ENCODE measurements at places on chromosomes 7 and 10.

- no peak for DNase-seq
Measured at GRCh38 chr10:103856797-103857170, 1.4 kb upstream of the SH3PXD2A start.

- no peak for DNase-seq
Measured at GRCh38 chr10:73827346-73828089, 16.1 kb upstream of the NDST2 start.

DNA sequence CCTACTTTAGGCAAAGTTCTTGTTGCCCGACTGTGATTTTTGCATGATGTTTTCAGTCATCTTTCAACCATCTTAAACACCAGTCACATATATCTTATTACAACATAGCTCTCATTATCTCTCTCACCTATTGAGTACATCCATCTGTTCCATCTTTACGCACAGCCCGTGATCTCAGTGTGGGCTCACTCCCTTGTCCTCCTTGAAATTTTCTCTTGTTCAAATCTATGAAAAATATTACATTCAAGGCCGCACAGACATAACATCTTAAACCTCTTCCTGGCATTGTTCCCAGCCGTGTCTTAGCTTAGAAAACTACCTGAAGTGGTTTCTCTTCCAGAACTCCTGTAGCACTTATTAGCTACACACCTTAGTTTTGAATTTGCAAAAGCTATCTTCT lies 32.6 kb downstream of the NET1 start:
- no peak for DNase-seq

- no peak for DNase-seq
Measured at GRCh38 chr7:157577061-157577460, 240.3 kb downstream of the DNAJB6 start.

DNA sequence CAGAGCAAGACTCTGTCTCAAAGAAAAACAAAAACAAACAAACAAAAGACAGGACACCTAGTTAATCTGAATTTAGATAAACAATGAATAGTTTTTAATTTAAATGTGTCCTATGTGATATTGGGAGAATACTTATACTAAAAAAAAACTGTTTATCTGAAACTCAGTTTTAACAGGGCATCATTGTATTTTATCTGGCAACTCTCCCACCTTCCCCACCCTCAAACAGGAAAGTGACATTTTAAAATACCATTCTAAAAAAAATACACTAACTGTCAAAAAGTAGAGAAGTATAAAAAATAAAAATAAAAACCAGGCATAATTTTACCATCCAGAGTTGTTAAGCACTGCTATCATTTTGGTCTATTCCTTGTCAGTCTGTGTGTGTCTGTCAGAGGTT lies 119.0 kb downstream of the RTKN2 start:
- DNase-seq = no peak

DNA sequence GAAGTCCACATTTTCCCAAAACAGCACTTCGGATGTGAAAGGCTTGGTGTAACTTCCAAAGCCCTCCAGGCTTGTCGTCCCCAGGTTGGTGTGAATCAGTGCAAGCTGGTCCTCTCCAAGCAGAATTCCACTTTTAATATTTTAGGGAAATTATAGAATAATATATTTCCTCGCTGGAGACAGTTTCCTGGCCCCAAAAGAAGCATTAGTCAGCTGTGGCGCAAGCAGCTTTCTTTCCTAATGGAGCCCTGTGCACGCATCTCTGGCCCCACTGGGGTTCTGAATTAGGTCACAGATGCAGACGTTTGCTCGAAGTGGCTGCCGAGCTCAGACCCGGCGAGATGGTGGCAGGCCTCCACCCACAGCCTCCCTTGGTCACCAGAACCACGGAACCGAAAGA lies 33.3 kb upstream of the MNX1 start:
- DNase-seq = no peak

GRCh38 chr10:96440361-96441292 lies 73.1 kb downstream of the TLL2 start:
- DNase-seq = no peak

- no peak for DNase-seq
Measured at GRCh38 chr7:118305671-118306070, 81.2 kb downstream of the ANKRD7 start.

DNA sequence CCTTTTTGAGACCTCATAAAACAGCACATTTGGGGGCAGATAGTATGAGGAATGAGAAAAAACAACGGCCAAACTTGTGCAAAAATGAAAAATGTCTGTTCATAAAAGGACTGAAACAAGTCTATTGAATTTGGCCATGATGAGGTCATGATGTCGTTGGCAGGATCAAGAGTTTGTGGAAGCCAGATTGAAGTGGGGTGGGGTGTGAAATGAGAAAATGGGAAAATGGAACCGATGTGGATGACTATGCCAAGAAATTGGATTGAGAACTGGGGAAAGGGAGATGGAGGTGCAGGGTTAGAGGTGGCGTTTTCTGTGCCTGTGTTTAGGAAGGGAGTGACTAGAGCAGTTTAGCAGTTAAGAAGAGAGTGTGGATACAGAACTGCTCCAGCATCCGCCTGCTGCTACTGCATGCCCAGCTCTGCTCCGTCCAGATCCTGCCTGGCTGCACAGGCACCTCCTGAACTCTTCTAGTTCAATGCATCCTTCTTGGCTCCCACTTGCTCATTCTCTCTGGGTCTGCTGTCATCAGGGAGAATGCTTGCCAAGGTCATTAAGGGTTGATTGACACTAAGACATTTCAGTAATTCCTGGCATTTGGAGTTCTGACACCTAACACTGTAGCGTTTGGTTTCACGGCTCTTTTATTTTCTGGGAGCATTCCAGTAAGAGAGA lies 111.9 kb downstream of the GALNT17 start:
- DNase-seq = peak; percentile 50

DNA sequence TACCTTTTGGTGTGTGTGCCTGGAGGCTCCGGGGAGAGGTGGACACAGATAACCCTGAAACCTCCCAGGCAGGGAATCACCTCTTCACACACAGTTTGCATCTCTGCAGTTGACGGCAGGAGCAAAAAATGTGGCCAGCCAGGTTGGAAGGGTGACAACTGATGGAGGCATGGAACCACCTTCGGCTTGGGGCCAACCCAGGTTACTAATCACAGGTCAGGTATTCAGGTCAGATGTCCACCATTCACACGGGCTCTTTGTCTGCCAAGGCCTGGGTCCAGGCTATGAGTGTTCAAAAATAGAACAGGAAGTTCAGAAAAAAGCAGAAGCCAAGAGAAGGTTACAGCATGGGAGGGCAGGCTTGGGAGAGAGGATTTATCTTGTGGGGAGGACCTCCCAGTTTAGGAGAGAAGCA lies 137.2 kb upstream of the EFCAB10 start:
- DNase-seq = no peak

- DNase-seq = no peak
Measured at GRCh38 chr7:27128034-27128433, 2.5 kb downstream of the HOXA4 start.

DNA sequence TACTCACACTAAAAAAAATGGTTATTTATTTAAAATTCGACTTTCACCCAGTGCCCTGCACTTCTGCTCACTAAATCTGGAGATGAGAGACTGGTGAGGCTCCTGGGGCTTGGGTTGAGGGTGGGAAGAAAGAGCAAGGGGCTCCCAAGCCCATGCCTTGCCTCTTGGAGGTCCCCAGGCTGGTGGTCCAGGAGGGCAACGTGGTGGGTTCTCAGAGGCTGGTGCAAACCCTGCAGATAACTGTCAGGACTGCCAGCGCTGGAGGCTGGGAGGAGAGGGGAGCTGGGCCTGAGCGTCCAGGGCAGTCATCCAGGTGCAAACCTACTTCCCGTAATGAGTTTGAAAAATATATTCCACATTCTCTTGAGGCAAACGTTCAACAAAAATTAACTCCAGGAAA lies 528.3 kb downstream of the GLRX3 start:
- DNase-seq = no peak

- DNase-seq = no peak
Measured at GRCh38 chr10:52484206-52485065, 170.4 kb downstream of the DKK1 start.

DNA sequence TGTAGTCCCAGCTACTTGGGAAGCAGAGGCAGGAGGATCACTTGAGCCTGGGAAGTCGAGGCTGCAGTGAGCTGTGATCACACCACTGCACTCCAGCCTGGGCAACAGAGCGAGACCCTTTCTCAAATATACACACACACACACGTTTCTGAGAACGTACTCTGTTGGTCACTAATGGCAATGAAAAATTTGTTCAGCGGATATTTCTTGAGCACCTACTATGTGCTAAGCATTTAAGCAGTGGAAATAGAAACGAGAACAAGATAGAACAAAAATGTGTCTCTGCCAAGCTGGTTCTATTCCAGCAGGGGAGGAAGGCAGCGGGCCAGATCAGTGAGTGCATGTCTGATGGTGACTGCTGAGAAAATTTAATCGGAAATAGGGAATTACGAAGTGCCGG lies 8.7 kb downstream of the ARPC1B start:
- no peak for DNase-seq

- peak; percentile 34 for DNase-seq
Measured at GRCh38 chr7:80060218-80060806, 74.3 kb upstream of the GNAI1 start.

DNA sequence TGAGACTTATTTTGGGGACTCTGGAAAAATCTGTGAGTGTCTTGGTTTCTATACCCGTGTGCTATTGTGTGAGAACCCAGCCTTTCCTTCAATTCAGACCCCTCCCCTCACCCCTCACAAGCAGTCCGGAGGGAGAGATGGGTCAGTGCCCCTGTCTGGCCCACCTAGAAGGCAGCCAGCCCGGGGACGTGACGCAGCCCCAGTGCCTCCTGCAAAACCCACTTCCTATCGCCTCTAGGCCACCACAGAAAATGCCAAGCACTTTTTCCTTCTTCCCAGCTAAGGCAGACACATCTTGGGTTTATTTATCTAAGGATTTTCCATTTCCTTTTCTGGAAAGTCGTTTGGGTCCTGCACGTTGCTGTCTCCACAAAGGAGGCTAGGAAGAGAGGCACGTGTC lies 11.6 kb upstream of the AQP1 start:
- no peak for DNase-seq

DNA sequence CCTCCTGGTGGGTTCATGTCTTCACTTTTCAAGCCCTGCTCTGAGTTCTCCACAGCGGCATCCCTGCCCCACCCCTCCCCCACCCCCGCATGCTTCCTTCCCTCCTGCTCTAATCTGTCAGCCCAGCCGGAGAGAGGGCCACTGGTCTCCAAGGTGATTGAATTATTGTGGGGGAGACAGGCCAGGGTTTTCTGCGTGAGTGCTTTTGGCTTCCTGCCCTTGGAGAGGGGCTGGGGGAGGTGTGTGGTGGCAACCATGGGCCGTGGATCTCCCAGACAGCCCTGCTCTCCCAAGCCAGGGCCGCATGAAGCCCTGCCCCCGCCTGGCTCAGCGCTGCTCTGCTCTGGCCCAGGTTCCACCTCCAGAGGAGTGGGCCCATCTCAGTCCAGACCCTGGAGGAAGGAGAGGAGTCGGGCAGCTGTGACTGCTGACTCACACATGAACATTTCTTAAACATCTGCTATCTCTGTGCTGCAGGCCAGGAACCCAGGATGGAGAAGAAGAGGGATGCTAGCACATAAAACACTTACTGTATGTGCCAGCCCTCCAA lies 109.9 kb downstream of the ZMIZ1 start:
- DNase-seq = no peak

DNA sequence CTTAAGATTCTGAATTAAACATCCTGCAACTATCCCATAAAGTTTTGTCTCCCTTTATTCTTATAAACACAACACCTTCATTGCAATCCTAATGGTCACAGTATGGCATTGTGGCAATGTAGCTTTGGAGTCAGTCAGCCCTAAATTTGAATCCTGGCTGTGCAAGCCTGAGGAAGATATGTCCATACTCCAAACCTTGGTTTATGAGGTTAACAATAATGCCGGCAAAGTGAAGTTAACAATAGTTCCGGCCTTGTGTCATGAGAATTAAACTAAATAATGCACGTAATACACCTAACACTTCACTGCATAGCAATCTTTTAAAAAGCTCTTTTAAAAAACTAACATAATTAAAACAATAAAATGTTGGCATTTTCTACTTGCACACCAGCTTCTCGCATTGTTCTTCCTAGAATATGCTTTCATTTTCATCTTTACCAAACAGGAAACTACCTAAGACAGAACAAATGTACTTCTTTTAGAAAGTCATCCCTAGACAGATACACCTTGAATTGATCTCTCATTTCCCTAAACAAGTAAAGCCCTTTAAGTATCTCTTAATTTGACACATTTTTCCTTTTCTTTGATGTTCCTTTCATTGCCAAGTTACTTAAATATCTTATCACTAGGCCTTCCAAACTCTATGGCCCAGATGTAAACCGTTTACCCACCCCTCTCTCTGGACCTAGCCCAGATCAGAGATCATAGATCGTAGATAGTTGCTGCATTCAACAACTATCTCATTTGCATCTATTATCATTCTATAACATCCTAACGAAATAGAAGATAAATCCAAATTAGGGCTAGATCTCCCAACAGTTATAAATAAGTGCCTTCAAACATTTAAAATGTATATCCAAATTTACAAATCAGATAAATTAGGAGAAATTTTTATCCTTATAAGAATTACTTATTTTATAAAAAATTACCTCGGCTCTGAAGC lies 66.7 kb downstream of the CREB3L2 start:
- no peak for DNase-seq

DNA sequence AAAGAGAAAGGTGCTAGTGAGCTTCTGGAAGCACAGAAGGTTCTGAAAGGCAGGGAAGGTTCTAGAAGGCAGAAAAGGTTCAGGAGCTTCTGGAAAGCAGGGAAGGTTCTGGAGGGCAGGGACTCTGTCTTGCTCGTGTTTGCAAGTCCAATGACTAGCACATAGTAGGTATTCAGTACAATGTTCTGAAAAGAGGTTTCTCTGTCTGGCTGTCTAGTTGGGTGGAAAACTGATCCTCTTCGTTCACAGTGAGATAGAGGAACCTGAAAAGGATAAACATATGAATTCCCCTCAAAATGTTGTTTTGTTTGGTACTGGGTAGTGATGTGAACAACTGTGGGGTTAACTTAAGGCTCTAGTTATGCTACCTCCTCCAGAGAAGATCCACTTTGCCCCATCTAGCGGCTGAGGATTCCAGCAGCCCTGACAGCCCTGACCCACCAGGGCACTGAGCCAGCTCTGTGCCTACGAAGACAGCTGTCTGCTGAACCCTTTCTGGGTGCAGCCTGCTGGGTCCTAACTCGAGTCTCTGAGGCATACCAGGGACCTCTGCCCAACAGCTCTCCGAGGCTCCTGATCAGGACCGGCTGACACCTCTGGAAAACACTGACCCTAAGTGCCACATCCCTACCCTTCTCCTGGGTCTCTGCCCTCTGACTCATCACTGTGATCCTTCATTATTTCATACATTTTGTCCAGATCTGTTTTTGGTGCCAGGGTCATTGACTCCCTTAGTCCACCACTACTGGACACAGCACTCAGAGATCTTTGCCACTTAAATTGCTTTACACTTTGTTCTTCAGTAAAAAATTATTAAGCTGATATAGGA lies 15.4 kb downstream of the PTPRN2 start:
- peak; percentile 63 for DNase-seq

DNA sequence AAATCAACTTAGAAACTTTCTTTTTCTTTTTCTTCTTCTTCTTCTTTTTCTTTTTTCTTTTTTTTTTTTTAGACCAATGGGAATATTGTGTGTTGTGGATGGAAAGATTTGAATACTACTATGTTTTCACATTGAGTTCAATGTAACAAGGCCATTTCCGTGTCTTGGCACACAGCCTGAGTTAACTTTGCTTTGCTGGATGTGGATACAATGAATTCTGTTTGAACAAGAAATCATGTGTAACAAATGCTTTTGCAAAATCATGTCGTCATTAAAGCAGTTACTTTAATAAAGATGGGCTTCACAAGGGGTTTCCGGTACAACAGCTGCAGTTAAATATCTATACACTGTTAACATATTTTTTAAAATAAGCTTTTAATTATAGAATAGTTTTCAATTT lies 13.5 kb upstream of the ENTPD1 start:
- DNase-seq = no peak
